ENCODE measurements at places on chromosomes 7 and 10.

DNA sequence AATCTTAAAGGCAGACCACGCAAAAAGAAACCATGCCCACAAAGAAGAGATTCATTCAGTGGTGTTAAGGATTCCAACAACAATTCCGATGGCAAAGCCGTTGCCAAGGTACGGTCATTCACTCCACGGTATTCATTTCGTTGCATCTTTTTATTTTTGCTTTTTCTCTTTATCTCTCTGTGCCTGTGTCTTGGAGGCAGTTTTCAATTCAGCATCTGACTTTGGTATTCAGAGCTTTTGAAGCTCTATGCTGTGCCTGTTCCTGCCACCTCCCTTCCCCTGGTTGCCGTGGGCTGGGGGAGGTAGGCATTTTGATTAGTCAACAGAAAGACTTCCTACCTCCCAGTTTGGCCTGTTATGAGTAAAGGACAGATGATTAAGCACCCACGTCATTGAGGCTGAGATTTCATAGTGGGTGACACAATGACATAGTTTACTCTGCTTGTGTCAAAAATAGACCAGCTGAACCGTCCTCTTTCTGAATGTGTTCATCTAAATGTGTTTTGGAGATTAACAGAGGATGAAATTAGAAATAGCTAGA is 149.5 kb downstream of the ARID5B start:
- DNase-seq: no peak

- no peak for DNase-seq
Observed at GRCh38 chr10:114337510-114338462, 66.5 kb downstream of the AFAP1L2 start.

DNA sequence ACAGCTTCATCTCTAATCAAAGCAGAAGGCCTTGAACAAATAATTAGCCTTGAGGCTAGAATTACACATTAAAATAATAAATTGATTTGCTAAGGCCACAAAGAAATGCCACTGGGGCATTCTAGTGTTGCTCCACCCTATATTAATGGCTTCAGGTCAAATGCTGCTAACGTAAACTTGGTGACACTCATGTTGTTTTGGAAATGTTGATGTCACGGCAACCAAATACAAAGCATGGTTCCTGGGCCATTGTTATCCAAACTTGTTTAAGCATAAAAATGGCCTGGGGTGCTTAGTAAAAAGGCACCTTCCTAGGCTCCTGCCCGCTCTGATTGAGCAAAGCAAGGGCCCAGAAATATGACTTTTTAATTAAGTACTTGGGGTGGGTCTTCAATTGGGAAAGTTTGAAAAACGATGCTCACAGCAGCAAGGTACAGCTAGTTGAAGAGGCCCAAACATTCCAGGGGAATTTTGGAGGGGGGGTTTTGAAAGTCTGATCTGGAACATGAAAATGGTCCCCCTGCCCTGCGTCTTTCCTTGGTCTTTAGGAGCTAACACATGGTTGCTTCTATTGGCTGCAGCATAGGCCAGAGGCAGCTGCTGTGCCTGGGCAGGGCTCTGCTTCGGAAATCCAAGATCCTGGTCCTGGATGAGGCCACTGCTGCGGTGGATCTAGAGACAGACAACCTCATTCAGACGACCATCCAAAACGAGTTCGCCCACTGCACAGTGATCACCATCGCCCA is 67.8 kb downstream of the ABCC2 start:
- no peak for DNase-seq

- DNase-seq: no peak
Observed at GRCh38 chr7:30012757-30013156, 13.7 kb downstream of the FKBP14 start.

- DNase-seq: no peak
Observed at GRCh38 chr10:33196710-33197491, 137.6 kb downstream of the NRP1 start.

DNA sequence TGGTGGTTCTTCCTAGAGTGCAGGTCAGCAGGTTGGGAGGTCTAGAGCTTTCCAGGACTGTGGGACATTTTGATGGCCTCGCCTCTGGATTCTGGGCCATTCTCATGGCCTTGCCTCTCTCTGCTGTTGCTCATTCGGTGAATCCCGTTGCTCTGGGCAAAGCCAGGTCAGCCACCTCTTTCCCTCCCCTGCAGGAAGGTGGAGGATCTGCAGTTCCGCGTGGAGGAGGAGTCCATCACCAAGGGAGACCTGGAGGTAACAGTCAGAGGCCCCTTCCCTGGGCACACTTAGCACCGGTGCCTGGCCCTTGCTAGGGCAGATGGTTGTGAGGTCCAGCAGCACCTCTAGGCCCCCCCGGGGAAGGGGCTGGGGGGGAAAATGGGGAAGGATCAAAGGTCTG is 74.9 kb downstream of the CLIP2 start:
- DNase-seq: peak; percentile 19

GRCh38 chr10:78721231-78721630 is 347.5 kb upstream of the ZMIZ1 start:
- no peak for DNase-seq

- no peak for DNase-seq
Observed at GRCh38 chr7:129317450-129317849, 92.6 kb downstream of the AHCYL2 start.

DNA sequence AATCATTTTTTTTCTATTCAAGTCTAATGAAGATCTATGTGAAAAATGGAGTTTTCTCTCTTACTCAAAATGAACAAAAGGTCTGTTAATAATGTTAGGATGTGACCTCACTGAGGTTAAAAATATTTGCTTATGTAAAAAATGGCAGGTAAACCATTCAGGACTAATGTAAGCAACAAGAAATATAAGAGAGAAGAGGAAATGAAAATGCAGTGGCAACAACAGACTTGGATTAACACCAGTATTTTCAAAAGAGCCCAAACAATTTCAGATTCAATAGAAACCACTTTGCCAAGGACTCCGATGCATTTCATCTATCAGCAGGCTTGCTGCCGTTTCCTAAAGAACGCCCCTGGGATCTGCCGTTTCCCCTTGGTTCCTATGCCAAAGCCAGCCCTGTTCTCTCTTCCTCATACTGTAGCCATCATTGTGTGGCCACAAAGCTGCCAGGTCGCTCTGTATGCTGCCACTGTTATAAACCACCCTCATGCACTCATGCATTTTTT is 66.4 kb downstream of the MTURN start:
- DNase-seq: no peak

- DNase-seq: no peak
Observed at GRCh38 chr10:117568334-117568733, 25.8 kb downstream of the EMX2 start.

DNA sequence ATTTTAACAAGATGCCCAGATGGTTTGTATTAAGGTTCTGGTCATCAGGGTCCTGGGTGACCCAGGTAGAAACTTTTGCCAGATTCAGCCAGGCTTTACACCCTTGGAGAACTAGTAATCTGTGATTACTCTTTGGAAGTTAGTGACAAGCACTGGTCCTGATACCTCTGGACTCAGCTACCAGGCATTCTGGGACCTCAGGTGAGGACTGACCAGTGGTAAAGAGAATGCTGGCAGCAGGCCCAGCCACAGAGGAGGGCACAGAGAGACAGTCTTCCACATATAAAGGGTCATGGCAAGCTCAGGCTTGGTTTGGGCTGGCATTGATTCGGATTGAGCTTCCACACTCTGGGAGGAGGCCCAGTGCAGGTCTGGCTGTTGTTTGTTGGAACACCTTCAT is 112.0 kb upstream of the CHST15 start:
- DNase-seq: no peak

DNA sequence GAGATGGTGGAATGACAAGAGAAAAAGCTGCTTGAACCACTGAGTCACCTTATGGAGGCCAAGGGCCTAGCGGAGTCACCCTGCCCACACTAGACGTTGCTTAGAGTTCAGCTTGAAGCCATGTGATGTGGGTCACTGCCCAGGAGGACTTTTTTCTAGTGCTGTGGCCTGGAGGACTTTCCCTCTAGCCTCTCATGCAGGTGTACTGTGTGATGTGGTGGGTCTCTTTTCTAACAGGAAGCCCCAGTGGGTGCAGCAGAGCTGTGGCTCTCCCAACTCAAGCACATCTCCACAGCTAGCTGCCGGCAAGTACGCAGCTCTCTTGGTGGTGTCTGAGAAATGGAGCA is 13.6 kb downstream of the POR start:
- no peak for DNase-seq

GRCh38 chr10:101536800-101537199 is 51.3 kb downstream of the POLL start:
- DNase-seq: peak; percentile 91

GRCh38 chr7:111324228-111324627 is 233.3 kb downstream of the LRRN3 start:
- peak; percentile 38 for DNase-seq

GRCh38 chr10:24622781-24623301 is 100.8 kb downstream of the ARHGAP21 start:
- DNase-seq: no peak

- DNase-seq: no peak
Observed at GRCh38 chr7:116071629-116072028, 41.1 kb upstream of the TFEC start.

DNA sequence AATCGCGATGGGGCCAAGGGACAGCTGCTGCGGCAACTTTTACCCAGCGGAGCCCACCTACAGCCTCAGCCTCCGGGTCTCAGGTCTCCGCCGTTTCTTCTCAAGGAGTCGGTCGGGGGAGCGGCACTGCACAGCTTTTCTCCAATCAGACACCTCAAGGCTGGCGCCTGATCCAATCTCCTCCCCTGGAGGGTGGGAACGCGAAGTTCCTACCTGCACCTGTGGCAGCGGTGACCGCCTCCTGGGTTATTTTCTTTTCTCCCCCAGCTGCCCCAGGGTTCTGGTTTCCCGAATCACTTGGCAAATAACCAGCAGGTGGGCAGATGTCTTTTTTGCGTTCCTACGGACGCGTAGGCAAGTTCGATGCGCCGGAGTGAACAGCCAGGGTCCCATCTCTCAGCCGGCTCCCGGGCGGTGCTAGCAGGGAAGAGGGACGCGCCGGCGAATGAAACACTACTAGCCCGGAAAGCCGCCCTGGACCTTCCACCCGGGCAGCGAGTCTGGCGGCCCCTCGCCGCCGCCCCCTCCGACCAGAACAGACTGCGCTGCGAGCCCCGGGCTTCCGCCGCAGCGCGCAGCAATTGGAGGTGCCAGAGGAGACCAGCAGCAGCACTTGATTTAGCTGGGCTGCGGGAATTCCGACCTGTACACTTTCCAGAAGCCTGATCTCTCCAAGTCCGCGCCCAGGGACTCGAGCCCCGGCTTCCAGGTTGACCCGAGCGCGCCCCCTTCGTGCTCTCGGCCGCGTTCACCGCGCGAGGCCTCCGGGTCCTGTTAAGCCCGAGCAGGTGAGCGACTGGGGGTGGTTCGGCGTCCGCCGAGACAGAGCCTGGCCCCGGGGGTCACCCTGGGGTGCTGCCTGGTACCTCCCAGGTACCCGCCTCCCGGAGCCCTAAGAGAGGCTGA is at the start of gene PRR15:
Gene PRR15 (plus strand): TSS at position 246 of the 906 bp plus-strand sequence. CDS start 2,495 bp downstream, outside the sequence.
- peak; percentile 67 for DNase-seq

GRCh38 chr7:108066486-108066885 is 63.5 kb upstream of the LAMB1 start:
- no peak for DNase-seq

- DNase-seq: no peak
Observed at GRCh38 chr10:34187201-34187600, 627.9 kb downstream of the PARD3 start.

GRCh38 chr7:12729112-12729511 is 41.7 kb downstream of the ARL4A start:
- peak; percentile 98 for DNase-seq

- no peak for DNase-seq
Observed at GRCh38 chr10:1134156-1134555, 78.0 kb downstream of the WDR37 start.
